ENCODE measurements at places on chromosomes 7 and 10.

- no peak for DNase-seq
These were observed 80.4 kb downstream of the AUTS2 start for GRCh38 chr7:69678494-69679187.

GRCh38 chr10:75050149-75050919 is 61.1 kb upstream of the SAMD8 start:
- DNase-seq: no peak

DNA sequence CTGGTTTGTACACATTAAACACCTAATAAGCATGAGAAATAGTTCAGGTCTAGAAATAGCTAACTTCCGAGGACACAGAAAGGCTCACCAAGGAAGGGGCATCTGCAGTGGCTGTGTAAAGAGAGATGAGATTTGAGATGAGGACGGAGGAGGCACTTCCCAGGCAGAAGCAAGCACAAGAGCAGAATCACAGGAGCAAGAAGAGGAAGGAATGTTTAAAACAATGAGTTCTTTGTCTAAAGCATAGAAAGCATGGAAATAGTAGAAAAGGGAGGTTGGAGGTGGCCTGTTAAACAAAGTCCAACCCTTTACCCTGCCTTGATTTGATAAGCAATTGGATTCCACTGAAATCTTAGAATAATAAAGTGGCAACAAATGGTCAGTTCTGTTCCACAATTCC is 11.6 kb upstream of the PON3 start:
- DNase-seq: no peak

GRCh38 chr10:53356616-53357349 is 584.2 kb upstream of the MBL2 start:
- no peak for DNase-seq

- no peak for DNase-seq
These were observed 656.6 kb downstream of the INHBA start for GRCh38 chr7:41046221-41046761.

DNA sequence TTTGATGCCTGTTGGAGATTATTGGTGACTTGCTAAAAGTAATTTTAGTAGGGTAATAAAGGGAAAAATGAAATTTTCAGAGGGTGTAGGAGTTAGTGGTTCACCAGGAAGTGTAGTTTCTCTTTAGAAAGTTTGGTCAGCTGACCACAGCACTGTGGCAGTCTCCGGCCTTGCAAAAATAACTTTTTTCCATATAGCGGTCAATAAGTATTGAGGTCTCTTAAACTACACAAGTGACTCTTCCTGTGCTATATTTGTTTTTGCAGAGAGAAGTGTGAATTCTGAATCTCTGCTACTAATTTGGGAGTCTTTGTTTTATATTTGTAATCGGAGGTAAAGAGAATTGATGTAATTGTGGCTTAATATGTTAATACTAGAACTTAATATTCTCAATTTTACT is 24.3 kb downstream of the PTPN12 start:
- no peak for DNase-seq

- DNase-seq: no peak
These were observed 98.6 kb upstream of the KCTD7 start for GRCh38 chr7:66529883-66530610.

DNA sequence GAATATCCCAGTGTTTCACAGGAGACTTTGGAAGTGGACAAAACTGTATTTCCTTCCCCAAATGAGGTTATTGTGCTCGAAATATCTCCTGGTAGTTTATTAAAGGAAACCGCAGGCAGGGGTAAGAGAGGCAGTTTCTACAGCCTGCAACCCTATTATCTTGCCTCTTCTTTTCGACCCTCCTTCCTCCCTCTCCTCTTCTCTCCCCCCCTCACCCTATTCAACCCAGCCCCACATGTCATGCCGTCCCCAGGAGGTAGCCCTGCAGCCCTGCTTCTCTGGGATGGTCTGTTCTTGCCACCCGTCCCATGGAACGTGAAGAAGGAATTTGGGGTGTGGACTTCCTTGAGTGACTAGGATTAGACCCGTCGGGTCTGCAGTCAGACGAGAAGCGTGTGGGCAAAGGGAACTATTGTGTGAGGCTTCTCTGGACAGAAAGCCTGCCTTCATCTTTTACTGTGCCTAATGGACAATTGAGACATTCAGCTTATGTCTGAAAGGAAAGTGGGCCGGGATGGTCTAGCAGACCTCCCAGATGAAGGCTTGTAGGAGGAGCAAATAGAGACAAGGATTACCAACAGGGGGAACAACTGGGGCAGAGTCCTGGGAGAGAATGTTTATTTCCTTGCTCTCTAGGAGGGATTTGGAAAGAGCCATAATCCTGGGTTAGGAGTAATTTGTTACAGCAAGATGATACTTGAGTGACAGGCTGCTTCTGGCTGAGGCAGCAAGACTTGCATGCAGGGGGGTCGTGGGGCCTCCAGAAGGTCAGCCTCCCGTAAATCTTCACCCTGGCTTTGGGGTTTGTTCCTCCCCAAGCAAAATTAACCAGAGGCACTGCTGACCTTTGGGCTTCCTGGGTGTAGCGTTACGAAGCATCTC is 77.8 kb downstream of the TCF7L2 start:
- no peak for DNase-seq

- DNase-seq: no peak
These were observed 150.9 kb downstream of the MBL2 start for GRCh38 chr10:52621635-52622079.

GRCh38 chr7:149727053-149727898 is 46.1 kb downstream of the ZNF467 start:
- DNase-seq: no peak

GRCh38 chr10:62690703-62691102 is 113.8 kb upstream of the ADO start:
- no peak for DNase-seq

DNA sequence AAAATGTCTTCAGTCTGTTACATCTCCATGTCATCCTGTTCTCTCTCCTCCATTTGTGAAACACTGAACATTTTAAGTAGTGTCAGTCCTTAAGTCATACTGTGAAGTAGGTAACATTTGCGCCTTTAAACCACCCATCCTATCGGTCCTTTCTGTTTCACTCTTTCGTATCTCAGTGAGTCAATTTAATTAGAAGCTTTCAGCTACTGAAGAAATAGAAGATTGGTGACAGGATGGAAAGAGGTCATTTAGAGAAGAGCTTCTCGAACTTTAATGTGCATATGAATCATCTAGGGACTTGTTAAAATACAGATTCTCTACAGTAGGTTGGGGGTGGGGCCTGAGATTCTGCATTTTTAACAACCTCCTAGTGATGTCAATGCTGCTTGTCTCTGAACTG is 113.4 kb downstream of the SRI start:
- no peak for DNase-seq

GRCh38 chr10:546451-546850 is 143.0 kb downstream of the DIP2C start:
- DNase-seq: no peak

DNA sequence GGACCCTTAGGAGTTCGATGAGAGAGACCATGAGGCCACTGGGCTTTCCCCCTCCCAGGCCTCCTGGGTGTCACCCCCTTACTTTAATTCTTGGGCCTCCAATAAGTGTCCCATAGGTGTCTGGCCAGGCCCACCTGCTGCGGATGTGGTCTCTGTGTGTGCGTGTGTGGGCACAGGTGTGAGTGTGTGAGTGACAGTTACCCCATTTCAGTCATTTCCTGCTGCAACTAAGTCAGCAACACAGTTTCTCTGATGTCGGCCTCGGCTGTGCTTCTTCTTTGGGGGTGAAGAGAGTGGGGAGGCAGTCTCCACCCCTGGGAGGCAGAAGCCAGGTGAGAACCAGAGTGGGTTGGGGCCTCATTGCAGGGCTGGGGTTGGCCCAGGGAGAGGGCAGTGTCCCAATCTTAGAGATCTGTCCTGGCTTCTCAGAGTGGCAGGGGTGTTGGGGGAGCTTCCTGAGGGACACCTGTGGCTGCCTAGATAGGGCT is 1.5 kb downstream of the PVRIG start:
- peak; percentile 63 for DNase-seq

DNA sequence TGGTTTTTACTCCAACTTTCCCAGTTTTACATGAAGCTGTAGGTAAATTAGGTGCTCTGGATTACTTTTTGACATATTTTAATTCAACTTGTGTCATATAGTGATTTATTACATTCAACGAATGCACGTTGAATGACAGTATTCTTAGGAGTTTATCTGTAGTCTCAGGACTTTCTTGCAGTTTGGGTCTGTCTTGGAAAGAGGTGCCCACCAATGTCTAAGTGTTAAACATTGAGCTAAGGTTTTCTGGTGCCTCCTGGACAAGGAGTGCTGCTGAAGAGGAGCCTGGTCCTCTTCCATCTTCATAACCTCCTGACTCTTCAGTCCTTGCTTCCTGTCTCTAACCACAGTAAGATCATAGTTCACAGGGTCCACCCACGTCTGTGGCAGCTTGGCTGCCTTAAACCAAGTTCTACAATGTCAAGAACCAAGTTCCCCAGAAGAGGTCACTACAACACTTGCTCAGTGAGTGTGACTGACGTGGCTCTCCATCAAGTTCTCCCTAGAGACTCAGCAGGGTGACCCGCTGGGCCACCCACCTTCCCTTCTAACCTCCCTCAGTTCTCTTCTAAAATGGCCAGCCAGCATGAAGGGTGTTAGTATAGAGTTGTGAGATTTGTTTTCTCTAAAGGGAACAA is 6.1 kb downstream of the NPY start:
- peak; percentile 27 for DNase-seq

- no peak for DNase-seq
These were observed 81.9 kb upstream of the SMIM30 start for GRCh38 chr7:113200281-113200680.

- DNase-seq: no peak
These were observed 84.1 kb downstream of the VOPP1 start for GRCh38 chr7:55488216-55488615.

DNA sequence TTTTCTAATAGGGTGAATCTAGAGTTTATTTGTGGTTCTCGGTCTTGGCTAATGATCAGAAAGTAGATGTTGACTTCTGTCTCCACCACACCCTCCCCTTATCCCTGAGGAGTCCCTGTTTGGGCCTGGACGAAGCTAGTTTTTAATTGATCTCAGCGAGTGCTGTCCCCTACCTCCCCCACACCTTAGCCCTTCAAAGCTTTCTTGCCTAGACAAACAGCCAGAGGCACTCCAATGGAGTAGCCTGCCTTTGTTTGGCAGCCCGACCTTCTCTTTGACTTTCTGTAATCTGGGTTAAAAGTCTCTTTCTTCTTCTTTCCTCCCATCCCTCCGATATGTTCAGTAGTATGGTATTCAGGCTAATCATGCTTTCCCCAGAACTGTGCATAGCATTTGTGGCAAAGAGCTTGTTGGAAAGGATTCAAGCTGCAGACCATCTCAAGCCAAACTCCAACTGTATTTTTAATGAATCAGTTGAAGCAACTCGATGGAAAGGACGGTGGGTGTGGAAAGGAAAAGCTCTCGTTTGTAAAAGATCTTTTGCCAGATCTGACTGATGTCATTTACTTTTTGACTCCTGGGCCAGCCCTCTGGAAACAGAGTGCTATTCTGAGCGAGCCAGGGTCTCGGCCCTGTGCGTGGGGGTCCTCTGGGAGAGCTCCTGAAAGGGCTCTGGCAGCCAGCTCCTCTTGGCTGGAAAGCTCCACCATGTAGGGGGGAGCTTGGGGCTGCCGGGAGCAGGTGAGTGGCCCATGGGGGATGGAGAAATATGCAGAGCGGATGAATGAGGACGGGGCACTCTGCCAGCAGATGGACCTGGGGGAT is 4.5 kb downstream of the FAM180A start:
- DNase-seq: no peak

GRCh38 chr10:6089334-6090219 is 743 bp downstream of the RBM17 start:
- DNase-seq: peak; percentile 23
